ENCODE measurements at places on chromosomes 6 and 20. TPM values are rescaled to one million over a fixed set of nuclear protein-coding genes. Genes with fewer than 3 reads are reported as not detected.

SLCO4A1 gene
- total RNA-seq: 5.3 TPM

SAMD10 gene
- 16.9 TPM for total RNA-seq

SLPI gene
- total RNA-seq: 73.6 TPM

NMBR gene
- 0.22 TPM for total RNA-seq

TRAPPC3L gene
- total RNA-seq: 0.27 TPM

CGAS gene
- 0.12 TPM for total RNA-seq

OPN5 gene
- 4.6 TPM for total RNA-seq

RAD21L1 gene
- total RNA-seq: not detected

TMEM244 gene
- not detected for total RNA-seq

TTBK1 gene
- total RNA-seq: 1.7 TPM

SLC22A2 gene
- total RNA-seq: not detected

BPI gene
- total RNA-seq: not detected

BTNL2 gene
- not detected for total RNA-seq

GRCh38 chr20:52937591-52938100 lies 34.5 kb upstream of the TSHZ2 start:
- DNase-seq: no peak

DNA sequence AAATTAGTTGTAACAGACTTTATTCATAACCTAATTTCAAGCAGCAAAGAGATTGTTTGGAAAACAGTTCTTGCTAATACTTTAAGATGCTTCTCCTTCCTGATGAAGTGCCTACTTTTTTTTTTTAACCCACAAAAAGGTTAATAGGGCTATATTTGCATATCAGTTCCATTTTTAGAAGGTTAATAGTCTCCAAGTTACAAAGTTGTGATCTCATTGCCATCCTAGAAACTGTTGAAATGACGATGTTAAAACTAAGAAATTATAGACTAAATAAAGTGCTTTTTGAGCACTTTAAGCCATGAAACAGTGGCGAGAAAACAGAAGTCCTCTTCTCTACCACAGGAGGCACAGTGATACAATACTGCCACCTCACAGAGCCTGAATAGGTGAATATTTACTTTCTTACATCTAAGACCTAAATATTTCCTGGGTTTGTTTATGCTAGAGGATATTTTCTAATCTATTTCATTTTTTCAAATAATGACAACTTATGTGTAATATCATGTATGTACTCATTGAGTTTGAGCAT lies 5.3 kb downstream of the RNF144B start:
- no peak for DNase-seq

- DNase-seq: no peak
Observed at GRCh38 chr6:82080767-82081166, 166.8 kb downstream of the IBTK start.

DNA sequence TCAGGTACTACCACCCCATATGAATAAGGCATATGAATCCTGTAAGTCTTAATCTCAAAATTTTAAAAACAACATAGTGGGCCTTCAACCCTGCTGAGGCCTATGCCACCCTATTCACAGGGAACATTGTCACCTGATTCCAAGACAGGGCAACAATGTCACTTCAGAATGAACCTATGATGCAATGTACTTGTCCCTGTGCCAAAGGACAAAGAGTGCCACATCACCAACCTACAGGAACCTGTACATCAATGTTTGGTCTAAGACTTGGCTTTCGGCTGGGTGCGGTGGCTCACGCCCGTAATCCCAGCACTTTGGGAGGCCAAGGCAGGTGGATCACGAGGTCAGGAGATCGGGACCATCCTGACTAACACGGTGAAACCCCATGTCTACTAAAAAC lies 318.5 kb upstream of the JARID2 start:
- DNase-seq: no peak

DNA sequence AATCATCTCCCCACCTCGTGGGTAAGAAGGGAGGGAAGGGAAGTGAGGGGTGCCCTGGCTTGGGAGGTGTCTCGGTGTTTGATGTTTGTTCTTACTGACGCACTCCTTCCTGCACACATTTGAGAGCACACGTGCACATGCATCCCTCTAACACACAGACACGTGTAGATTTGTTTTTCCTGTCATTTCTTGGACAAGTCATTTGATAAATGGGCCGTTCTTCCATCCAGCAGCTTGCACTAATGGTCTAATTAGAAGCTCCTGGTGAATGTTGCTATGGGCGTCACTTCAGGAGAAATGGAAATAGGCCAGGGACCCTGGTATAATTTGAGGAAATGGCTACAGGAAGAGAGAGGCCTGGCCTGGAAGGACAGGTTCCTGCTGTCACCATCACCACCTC lies 352.5 kb downstream of the CDH4 start:
- no peak for DNase-seq

GRCh38 chr20:41124451-41125094 lies 12.8 kb upstream of the PLCG1 start:
- no peak for DNase-seq

GRCh38 chr6:124962639-124963415 lies 590 bp downstream of the RNF217 start:
- DNase-seq: no peak

- no peak for DNase-seq
Observed at GRCh38 chr6:159254186-159254585, 85.0 kb downstream of the FNDC1 start.

- no peak for DNase-seq
Observed at GRCh38 chr6:73985891-73986290, 289.9 kb downstream of the CD109 start.

DNA sequence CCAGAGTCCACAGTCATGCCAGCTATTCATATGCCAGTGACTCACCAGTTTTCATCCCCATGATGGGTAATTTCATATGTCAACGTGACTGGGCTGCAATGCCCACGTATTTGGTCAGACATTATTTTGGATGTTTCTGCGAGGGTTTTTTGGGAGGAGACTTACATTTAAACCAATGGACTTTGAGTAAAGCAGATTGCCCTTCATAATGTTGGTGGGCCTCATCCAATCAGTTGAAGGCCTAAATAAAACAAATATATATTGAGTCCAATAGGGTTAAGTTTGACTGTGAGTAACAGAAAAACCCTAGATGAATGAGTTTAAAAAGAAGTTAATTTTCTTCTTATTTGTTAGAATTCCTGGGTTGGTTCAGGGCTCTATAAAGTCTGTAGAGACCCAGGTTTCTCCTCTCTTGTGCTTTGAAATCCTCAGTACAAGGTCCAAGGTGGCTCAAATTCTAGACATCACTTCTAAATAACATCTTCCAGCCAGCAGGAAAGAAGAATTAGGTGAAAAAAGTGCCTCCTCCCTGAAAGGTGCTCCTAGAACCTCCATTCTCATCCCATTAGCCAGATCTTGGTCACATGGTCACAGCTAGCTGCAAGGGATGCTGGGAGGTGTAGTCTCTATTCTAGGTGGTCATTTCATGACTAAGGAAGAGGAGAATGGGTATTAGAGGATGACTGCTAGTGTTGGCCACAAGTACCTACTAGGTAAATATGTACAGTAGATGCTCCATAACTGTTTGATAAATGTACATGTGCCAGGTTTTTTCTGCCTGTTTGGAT lies 16.7 kb upstream of the NEDD9 start:
- no peak for DNase-seq

DNA sequence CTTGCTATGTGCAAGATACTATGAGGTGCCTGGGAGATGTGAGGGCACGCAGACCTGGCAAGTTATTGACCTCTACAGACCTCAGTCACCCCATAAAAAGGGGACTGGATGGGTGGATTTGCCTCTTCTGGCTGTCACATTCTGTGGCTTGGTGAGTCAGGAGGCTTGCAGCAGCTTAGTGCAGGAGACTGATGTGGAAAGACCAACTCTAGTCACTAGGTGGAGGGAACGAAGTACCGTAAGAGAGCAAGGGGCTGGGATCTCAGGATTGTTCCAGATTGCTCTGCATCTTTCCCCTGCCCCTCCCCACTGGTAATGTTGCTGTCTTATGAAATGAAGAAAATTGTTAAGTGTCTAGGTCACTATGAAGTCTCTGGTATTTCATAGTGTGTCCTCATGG lies 3.3 kb downstream of the MAPRE1 start:
- no peak for DNase-seq

DNA sequence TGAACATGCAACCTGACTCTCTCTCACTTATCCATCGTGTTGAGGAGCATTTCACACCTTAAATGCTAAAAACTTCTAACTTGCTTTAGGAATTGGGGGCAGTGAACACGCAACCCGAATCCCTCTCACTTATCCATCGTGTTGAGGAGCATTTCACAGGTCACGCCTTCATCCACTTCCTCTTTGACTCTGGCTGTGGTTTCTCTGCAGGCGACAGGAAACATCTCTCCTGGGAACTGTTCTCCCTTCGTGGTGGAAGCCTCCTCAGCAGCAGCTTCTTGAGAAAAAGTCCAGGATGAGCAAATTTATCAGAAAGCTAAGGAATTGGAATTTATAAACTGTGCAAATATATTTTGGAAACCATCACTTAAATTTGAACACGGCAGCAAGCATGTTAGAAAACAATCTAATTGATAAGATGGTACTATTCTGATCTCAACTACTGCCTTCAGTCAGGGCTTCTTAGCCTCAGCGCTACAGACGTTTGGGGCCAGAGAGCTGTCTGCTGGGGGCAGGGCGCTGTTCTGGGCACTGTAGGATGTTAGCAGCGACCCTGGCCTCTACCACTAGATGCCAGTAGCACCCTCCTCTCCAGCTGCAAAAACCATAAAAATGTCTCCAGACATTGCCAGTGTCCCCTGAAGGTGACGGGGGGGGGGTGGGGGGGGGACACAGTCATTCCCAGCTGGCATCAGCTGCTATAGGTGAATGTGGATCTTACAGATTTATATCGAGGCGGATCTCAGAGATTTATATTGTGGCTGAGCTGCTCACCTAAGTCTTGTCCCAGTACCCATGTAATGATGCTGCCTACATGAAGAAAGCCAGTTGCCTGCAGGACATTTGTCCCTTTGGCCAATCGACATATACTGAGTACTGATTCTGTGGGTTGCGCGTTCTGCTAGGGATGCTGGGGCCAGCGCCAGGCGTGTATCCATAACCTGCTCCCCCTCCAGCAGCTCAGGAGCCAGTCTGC lies 26.2 kb downstream of the CTCFL start:
- DNase-seq: no peak

- no peak for DNase-seq
Observed at GRCh38 chr20:10609276-10609675, 64.5 kb downstream of the JAG1 start.

DNA sequence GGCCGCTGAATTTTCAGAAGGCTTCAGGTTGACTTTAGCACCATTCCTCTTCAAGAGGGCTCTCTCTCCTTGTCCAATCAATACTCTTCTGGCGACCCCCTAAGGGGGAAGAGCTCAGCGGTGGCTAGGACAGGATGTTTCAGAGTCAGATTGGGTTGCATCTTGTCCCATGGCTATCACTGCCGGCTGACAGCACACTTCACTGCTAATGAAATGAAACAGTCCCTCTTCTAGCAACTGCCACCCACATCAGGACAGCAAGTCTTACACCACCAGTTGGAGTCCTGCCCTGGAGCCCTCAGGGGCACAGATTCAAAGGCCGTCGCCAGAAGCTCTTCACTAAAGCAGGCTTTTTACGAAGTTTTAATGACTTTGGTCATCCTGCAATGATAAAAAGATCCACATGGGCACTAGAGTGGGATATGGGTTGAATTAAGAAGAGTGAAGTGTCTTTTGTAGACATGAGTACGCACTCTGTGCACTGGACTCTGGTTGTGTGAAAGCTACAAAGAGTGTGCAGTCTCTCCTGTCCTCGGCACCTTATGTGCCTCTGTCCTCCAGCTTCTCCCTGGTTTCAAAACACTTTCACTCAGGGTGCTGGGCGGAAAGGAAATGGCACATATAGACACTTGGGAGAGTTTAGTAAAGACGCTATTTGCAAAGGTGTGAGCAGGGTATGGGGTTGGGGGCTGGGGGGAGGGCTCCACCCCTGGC lies 66.1 kb upstream of the SLC22A16 start:
- no peak for DNase-seq

DNA sequence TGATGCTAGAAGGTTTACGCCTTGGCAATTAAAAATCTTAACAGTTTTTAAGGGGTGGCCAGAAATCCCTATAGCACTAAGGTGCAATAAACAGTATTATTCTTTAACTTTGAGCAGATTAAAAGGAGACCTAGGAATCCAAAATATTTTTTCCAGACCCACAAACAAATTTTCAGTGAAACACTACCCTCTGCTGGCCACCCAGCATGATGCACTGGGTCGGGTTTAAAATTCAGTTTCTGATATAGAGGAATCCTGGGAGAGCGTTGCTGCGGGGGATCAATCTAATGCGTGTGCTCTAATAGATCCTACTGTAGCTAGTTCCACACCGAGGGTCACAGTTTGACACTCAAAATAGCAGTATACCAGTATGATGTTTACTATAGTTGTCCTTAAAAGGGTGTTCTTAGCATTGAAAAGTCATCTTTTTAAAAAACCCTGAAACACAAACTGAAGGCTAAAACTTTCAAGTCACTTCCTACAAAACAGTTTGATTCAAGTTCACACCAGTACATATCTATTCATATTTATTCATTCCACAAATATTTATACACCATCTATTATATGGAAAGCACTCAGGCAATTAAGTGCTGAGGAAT lies 10.2 kb downstream of the UBE3D start:
- DNase-seq: no peak

GRCh38 chr6:106997392-106998158 lies 23.0 kb upstream of the CD24 start:
- DNase-seq: no peak
